ENCODE measurements at places on chromosomes 3 and 15.

DNA sequence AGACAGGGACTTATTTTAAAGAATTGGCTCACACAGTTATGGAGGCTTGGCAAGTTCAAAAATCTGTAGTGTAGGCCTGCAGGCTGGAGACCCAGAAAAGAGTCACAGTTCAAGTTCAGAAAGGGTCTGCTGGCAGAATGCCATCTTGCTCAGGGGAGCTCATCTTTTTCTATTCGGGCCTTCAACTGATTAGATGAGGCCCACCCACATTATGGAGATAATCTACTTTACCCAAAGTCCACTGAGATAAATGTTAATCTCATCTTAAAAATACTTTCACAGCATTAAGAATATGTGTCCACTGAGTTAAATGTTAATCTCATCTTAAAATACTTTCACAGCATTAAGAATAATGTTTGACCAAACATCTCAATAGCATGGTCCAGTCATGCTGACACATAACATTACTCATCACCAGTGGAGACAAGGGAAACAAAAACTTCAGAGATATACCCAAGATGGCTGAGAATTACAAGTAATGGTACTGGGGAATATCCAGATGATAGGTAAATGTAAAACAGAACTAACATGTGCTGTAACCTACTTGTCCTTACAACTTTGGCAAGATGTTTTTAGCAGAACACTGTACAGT is 74.3 kb upstream of the STAC start:
- DNase-seq: no peak

- no peak for DNase-seq
These were observed 5.6 kb downstream of the CLSTN2 start for GRCh38 chr3:139940622-139941021.

DNA sequence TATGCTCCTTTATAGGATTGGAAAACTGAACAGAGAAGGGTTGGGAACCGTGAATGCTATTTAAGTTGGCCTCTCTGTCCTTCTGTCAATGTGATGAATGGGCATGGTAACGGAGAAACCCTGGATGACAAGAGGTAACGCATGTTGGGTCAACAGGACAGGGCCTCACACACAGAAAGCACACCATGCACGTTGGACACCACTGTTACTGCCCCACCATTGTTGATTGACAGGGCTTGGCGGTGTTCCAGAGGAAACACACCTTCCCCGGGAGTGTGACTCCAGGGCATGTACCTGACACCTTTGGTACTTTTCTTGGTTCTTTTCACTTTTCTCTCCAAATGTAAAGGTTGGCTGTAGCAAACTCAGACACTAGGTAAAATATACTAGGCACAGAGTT is 548.5 kb downstream of the OCA2 start:
- no peak for DNase-seq

DNA sequence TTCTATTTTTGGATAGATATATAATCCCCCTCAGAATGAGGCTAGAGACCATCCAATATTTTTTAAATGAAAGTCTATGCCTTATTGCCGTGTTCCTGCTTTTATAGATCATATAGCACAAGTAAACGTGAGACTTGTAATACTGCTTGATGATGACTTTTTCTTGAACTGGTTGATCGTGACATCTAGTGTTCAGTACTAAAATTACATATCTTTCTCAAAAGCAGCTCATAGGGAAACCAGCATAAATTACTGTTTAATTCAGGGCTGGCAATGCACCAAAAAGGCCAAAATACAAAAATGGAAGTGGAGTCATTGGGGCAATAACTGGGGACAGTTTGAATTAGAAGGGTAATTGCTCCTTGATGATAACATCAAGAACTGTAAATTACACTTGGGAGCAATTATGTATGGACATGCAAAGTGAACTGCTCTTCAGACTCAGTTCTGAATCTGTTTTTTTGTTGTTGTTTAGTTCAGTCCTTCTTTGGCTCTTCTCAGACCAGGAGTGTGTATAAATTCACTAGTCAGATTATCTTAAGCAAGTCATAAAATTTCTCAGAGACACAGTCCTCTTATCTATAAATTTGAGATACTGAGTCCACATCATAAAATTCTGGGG is 325.3 kb downstream of the THSD4 start:
- no peak for DNase-seq

GRCh38 chr3:118927449-118927848 is 107.2 kb downstream of the IGSF11 start:
- DNase-seq: no peak

DNA sequence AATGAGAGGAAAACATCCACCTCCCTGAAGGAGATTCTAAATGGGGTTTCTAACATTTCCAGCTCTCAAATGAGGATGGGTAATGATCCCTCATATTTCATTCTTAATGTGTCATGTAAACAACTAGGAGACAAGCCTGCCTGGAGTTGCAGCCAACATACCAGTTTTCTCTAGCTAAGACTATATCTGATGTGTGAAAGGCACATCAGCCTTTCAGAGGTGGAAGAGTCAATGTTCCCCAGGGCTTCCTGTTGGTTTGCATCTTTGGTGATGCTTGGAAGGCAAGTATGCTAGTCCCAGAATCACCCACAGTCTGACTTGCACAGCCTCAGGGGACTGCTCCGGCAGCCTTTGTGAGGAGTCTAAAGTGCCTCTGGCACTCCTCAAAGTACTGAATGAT is 921.2 kb downstream of the SQOR start:
- no peak for DNase-seq

- DNase-seq: peak; percentile 63
These were observed 61.6 kb upstream of the RYK start for GRCh38 chr3:134312072-134312872.

- DNase-seq: no peak
These were observed 107.2 kb downstream of the CHST2 start for GRCh38 chr3:143226678-143227291.

GRCh38 chr15:88646951-88647350 is 8.1 kb downstream of the ISG20 start:
- DNase-seq: peak; percentile 31

- no peak for DNase-seq
These were observed 33.5 kb downstream of the NEDD4 start for GRCh38 chr15:55959744-55960447.

- DNase-seq: no peak
These were observed 130.6 kb downstream of the DOCK3 start for GRCh38 chr3:50805321-50805720.

DNA sequence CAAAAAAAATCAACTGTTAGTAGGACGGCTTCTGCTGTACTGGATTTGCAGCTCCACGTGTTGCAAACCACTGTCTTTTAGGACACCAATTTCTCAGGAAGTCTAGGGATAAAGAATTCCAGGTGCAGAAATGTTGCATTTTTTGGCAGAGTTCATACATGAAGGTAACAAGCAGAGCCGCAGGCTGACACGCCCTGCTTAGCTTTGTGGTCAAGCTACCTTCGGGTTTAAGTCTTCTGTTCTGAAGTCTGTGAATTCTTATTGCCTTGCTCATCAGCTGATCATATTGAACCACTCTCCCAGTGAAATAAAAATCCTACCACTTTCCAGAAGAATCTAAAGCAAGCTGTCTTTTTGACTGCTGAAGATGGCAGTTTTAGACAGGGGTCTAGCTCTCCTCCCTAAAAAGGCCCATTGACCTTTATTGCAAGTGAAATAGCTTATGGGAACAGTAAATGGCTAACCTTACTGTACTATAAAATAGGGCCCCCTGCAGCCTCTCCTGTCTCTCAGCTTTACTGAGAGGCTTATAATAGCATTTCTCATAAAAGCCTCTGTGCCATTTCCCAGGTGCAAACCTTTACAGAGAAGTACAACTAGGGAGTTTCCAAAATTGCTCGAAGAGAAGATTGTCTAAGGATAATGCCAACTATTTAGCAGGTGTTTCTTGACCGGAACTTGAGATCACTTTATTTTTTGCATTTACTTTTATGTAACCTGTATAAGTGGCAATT is 262.2 kb upstream of the IL12A start:
- no peak for DNase-seq

DNA sequence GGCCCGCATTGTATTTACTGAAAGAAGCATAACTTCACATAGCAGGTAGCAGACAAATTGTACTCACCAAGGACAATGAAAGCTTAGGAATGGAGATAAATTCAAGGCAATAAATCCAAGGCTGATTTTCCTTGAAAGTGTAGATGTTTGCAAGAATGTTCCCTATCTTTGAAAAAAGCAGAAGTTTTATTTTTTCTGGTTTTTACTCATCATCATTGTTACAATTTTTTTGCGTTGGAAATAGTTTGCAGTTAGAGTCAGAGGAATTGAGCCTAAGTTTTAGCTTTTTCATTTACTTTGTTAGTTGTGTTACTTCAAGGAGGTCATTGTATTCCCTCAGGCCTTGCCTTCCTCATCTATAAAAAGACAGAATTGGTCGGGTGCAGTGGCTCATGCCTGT is 213.9 kb upstream of the TBL1XR1 start:
- DNase-seq: no peak

DNA sequence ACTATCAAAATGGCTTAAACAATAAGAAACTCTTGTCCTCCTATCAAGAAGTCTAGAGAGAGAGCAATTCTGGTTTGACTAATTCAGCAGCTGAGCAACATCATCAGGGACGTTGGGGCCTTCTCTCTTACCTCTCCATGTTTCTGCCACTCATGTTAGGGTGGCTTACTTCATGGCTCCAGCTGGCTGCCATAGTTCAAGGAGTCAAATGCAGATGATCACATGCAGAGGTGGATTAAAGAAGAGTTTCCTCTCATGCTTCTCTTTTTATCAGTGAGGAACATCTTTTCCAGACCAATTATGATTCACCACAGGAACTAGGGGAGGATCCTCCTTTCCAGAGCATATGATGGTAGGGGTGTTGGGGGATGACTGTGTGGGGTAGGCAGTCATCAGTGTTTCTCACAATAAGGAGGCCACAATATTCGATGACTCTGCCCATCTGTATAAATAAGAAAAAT is 45.5 kb downstream of the NEK11 start:
- no peak for DNase-seq

- no peak for DNase-seq
These were observed 64.3 kb downstream of the MGLL start for GRCh38 chr3:127758013-127758412.

GRCh38 chr15:68224108-68224507 is 5.4 kb downstream of the CLN6 start:
- no peak for DNase-seq

DNA sequence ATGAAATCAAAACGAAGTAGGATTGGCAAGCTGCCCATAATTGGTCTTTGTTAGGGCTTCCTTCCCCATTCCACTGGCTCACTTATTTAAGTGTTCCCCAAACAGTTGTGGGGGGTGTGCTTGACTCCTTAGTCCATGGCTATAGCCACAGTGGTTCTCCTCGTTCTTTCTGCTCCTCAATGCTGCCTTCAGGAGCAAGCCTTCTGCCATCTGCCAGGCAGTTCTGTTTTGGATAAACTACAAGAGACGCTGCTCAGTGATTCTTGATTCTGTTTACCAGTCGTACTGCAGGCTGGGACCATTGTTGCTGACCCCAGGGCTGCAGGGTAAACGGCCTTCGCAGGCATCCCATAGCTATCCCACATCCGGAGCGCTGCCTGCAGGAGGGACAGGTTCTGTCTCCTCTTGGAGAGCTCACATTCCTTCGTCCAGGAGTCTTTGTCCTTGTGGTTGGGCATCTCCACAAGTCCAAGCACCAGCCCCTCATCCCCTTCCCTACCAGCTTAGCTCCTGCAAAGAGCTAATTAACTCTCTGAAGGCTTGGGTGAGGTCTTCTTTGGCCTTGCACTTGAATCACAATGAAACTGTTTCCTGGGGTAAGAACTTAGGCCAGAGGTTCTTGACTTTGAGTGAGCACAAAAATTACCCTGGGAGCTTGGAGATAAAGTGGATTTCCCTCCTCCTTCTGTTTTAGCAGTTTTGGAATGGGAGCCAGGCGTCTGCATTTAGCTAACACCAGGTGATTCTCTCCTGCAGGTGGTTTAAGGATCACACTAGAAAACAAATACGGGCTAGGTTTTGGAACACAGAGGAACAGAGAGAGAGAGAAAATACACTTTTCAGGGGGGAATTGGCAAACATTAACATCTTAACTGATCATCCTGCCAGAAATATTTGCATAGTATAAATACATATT is 114.9 kb downstream of the SV2B start:
- no peak for DNase-seq

DNA sequence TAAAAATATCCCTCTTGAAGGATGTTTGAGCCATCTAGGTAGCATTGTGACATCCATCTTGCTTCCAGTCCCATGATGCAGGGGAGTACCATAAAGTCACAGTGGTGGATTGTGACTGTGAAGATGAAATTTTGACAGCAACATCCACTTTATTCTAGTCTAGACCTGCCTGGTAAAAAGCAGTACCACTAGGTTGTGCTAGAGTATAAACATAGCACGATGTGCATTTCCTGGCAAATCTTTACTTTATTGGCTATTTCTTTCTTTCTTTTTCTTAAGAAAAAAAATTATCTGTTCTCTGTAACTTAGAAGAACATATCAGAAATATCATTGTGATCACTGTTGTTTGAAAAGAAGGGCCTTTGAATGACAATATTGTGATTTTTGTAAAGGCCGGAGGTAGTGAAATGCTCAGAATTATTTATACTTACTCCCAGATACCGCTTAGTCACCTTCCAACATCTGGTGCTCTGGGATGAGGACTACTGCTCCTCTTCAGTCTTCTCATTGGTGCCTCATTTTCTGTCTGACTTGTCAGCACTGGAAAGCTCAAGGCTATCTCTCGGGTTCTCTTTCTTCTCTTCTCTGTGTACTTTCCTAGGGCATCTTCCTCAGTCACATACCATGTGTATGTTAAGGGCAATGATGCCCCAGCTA is 35.6 kb downstream of the AGBL1 start:
- no peak for DNase-seq

DNA sequence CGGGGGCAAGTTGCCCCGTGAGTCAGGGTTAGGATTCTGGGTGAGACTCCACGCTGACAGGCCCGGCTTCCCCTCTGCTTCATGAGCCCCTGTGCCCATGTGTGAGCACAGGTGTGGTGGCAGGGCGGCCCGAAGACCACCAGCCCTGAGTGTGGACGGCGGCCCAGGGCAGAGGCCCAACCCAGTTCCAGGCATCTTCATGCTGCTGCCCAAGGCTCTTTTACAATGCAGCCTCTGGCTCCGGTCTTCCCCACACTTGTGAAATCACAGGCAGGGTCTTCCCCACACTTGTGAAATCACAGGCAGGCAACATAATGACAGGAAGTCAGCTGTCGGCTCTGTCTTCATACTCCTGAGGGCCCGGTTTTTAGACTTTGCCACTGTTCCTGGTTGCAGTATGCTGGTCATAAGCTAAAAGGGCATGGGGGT is 78.8 kb downstream of the AAGAB start:
- peak; percentile 59 for DNase-seq

DNA sequence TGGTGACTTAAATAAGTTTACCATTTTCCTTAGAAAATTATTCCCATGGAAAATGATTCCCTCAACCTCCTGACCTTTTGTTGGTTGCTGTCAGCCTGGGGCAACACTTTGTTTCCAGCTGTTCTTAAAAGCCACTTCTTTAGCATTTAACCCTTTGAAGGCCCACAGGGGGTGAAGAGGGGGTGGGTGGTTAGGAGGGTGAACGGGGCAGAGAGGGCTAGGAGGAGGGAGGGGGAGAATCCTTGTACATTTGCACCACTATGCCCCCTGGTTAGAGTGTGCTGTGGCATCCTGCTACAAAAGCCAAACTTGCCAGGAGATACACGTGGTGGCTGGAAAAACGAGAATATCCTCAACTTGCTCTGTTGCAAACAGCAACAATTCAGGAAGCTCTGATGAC is 273.2 kb upstream of the RGMA start:
- no peak for DNase-seq
